NT2/D1 (cell line): ENCODE measurements at places on chromosomes 3 and 15.

- DNase-seq: no peak
Measured at GRCh38 chr3:69761896-69762767, 22.9 kb downstream of the MITF start.

DNA sequence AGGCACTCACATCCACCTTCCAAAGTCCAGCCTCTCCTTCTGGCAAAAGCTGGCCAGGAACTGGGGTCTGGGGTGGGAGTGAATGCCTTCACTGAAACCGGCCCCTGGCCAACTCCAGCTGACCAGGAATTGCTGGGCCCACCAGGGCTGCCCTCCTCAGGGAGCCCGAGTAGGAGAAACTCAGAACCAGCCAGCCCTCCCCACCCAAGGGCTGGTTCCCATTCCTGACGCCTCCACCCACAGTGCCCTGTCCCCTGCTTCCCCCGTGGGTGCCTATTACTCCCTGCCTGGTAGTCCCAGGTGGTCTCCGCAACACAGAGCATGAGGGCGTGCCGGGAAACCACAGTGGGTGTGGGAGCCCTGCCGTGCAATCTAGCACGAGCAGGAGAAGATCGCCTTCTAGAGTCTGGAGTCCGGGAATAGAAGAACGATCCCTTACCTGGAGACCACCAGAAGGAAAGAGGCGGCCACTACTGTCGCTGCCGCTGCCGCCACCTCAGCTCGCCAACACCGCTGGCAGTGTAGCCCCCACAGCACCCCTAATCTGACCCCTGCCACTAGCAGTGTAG is 178.8 kb downstream of the POTEB3 start:
- no peak for DNase-seq

- DNase-seq: no peak
Measured at GRCh38 chr3:12973827-12974226, 99.4 kb downstream of the IQSEC1 start.

DNA sequence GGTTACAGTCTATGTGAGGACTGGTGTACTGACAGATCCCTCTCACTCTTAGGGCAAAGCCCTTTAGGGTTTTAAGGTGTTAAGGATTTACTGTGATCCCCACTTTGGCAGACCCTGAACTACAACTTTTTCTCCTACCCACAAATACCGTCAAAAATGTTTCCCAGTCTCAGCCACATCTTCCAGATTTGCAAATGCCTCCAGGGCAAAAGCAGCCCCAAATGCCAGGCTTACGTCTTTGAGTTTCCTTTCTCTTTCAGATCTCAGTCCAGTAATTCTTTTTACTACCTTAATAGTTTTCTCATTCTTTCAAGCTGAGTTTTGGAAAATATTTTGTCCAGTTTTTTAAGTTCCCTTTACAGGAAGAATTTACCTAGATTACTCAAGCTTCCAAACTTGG is 13.4 kb upstream of the ITGA11 start:
- no peak for DNase-seq

GRCh38 chr3:47603332-47603731 is 24.7 kb upstream of the CSPG5 start:
- DNase-seq: no peak

GRCh38 chr3:122875547-122876127 is 80.8 kb downstream of the SLC49A4 start:
- DNase-seq: no peak

DNA sequence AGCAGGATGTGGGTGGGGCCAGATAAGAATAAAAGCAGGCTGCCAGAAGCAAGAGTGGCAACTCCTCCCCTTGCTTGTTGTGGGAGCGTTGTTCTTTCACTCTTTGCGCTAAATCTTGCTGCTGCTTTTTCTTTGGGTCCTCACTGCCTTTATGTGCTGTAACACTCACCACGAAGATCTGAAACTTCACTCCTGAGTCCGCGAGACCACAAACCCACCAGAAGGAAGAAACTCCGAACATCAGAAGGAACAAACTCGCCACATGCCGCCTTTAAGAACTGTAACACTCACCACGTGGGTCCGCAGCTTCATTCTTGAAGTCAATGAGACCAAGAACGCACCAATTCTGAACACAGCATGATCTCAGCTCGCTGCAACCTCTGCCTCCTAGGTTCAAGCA is 72.9 kb downstream of the IL12A start:
- DNase-seq: no peak

- no peak for DNase-seq
Measured at GRCh38 chr3:109066864-109067263, 51.1 kb downstream of the MORC1 start.
